ENCODE measurements at places on chromosomes 2 and 18. TPM values are rescaled to one million over a fixed set of nuclear protein-coding genes. Genes with fewer than 3 reads are reported as not detected.
A peak's percentile ranks its signal among the peaks of the same experiment; 100 is the strongest.

PTH2R gene
- 0.71 TPM for total RNA-seq

CD8B2 gene
- not detected for total RNA-seq

- DNase-seq, result no peak
These were observed 9.0 kb upstream of the CTIF start for GRCh38 chr18:48529796-48530195.

DNA sequence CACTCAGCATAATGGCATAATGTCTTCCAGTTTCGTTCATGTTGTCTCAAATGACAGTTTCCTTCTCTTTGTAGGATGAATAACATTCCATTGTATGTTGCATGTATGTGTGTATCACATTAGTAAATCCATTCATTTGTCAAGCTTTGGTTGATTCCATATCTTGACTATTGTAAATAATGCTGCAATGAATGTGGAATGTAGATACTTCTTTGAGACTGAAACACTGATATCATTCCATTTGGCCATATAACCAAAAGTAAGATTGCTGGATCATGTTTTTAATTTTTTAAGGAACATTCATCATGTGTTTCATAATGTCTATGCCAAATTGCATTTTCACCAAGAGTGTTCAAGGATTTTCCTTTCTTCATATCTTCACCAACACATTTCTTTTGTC lies 1711.4 kb upstream of the PIK3C3 start:
- DNase-seq, result no peak

DNA sequence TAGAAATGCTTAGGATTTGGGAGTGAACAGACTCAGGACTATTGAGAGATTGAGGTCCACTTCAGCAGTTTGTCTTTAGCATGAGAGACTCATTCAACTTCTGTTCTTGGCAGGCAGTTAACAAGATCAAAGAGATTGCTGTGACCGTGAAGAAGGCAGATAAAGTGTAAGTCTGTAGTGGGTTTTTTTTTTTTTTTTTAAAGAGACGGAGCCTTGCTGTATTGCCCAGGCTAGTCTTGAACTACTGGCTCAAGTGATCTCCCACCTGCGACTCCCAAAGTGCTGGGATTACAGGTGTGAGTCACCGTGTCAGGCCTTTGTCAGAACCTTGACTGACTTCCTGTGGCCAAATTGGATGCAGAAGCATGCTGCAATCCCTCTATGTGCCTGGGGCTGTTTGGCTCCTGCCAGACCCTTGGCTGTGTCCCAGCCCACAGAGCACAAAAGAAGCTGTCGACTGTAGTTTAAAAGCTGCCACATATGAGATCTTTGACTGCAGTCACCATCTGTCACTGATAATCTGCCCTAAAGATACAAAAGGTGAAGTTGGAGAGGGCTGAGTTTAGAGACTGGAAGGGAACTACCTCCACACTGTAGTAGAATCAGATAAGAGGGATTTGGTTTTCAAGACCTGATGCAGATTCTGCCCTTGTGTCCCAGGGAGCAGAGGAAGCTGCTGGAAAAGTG lies 9.9 kb downstream of the CCT7 start:
- no peak for DNase-seq

- no peak for DNase-seq
These were observed 15.1 kb upstream of the LMAN1 start for GRCh38 chr18:59374128-59374527.

DNA sequence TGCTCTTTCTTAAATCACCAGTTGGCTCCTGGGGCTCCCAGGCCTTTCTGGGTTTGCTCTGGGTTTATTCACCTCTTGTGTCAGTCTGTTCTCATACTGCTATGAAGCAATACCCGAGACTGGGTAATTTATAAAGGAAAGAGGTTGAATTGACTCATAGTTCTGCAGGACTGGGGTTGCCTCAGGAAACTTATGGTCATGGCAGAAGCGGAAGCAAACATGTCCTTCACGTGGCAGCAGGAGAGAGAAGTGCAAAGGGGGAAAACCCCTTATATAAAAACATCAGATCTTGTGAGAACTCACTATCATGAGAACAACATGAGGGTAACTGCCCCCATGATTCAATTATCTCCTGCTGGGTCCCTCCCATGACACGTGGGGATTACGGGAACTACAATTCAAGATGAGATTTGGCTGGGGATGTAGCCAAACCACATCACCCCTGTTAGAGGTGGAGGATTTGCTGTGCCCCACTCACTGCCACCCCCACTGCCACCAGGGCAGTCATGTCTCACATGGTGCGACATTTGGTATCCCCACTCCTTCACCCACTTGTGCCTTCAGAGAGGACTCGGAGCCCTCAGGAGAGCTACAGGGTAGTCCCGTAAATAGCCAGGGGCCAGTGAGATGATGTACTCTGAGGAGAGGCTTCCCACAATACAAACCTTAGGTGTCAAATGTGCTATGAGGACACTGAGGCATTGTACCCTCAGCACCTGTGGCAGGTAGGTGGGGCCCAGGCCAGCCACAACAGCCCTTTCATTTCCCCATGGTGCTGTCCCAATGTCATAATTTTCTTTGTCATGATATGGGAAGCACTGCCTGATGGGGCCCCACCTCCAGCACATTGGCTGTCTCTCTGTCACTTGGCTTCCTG lies 35.7 kb downstream of the CDC42EP3 start:
- DNase-seq, result no peak

HOXD3 gene
- not detected for total RNA-seq

DNA sequence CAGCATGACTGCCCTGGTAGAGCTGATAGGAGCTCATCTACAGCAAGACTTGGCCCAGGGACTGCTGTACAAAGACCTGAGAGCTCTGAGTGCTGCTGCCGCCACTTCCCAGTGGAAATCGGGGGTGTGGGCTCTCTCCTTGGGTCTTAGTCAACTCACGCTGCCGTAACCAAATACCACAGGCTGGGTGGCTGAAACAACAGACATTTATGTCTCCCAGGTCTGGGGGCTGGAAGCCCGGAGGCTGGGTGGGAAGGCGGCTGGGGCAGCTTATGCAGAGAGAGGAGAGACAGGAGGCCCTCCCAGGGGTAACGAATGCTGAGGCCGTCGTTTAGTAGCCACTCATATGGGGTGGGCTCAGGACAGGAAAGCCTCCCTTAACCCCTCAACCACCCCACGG lies 15.4 kb upstream of the MAL start:
- DNase-seq, result no peak

- no peak for DNase-seq
These were observed 65.6 kb downstream of the WDR7 start for GRCh38 chr18:56716692-56717146.

DNA sequence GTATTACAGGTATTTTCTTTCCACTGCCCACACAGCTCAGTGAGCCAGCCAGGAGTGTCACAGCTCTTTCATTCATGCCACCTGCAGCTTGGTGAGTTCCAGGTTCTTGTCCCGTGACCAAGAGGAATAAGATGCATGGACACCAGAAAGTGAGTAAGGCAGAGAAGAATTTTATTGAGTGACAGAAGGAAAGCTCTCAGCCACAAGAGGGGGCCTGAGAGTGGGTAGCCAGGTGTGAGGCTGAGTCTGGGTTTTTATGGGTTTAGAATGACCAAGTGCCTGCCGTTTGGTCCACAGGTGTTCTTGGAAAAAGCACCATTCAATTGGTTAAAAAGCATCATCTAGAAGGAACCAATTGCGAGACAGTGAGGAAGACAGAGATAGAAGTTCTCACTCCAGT lies 1097.1 kb upstream of the SLC39A10 start:
- DNase-seq, result no peak

REG3A gene
- not detected for total RNA-seq

GRCh38 chr2:135743860-135744259 lies 2.2 kb downstream of the UBXN4 start:
- DNase-seq, result no peak

GRCh38 chr2:203873921-203874631 lies 6.5 kb downstream of the CTLA4 start:
- DNase-seq, result no peak

SLC40A1 gene
- total RNA-seq, result 49.6 TPM

DNA sequence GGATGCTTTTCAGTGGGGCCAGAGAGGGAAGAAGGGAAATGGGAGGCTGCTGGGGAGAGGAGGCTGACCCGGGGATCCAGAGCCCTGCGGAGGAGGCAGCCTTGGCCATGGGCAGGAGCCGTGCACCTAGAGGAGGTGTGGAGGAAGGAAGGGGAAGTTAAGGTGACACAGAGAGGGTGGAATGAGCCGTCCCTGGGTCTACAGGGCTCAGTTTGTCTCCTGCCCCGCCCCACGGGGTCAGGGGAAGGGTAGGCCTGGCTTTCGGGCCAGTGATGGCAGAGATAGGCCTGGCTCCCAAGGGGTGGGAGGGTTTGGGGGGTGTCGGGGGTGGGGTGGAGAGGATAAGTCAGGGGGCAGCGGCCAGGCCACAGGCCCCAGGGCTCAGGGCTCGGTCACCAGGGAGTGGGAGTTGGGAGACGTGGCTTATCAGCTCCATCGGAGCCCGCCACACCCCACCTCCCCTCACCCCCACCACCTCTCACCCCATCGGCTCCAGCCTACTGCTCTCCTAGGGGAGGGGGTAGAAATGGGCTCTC lies 39.5 kb upstream of the NOTO start:
- DNase-seq, result no peak

- peak; percentile 20 for DNase-seq
These were observed 1.1 kb upstream of the BOLL start for GRCh38 chr2:197786010-197786877.

- DNase-seq, result no peak
These were observed 867.9 kb upstream of the POU3F3 start for GRCh38 chr2:103986001-103986400.

PHOSPHO2 gene
- 12.7 TPM for total RNA-seq

- DNase-seq, result peak; percentile 69
These were observed 7.7 kb downstream of the CCL20 start for GRCh38 chr2:227821043-227821942.

DNA sequence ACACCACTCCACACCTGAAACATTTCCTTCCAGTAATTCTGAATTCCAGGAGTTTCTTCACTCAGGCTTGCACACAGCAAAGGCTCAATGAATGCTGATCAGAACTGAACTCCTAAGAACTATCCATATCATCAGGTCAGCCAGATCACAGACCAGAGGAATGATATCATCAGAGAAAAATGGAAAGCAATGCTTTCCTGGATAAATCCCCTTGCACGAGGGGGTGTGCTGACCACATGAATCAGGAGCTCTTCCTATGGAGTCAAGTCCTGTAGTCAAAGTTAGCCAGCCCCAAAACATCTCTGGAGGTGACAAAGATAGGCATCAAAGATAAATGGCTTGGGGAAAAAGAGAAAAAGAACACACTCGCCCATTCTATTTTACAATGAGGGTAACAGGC lies 83.8 kb upstream of the ACVR2A start:
- no peak for DNase-seq

DNA sequence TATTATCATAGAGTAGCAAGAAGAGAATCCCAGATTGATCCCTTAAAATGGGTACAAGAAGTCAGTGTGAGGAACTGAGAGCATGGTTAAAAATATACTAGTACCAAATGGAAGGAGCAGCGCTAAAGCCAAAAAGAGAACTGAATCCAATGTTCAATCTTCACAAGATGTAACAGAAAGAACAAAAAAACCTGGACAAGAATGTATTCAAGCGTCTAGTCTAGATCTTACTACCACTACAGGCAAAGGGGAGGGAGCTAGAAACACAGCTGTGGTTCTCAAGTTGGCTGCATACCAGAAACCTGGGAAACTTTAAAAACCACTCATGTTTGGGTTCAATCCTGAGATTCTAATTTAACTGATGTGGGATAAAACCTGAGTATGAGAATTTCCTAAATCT lies 57.5 kb downstream of the PIAS2 start:
- no peak for DNase-seq

RAB17 gene
- 38.3 TPM for total RNA-seq

DNA sequence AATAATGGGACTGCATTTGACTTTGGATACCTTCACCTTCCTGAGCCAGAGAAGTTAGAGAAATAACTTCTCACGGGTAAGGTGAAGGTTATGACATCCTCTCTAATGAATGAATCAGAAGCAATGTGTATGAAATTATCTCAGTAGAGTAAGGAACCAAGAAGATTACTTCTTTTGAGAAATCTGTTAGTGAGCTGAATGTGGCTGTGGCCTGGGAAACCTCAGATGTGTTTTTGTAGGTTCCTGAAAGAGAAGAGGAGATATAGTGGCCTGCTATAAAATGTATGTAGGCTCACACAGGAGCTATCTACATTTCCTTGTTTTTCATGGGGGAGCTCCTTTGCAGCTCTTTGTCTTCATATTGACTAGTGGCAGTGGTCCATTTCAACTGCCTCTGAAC lies 262.6 kb downstream of the CLIP4 start:
- no peak for DNase-seq

GRCh38 chr18:67475673-67476072 lies 40.8 kb downstream of the DSEL start:
- DNase-seq, result no peak

WDR35 gene
- 9.8 TPM for total RNA-seq

DNA sequence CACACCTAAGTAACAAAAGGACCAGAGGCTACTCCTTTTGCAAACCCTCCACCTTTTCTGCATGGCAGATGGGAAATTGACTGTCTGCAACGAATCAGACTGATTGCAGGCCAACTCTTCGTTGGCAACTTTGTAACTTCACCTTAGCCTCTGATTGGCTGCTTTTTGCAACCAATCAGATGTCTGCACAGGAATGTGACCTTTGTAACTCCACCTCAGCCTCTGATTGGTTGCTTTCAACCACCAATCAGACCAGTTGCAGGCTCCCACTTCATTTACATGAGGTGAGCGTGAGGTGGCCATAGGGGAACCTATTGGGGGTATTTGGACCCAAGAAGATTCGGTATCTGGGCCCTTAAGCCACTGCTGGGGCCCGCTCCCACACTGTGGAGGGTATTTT lies 209.0 kb downstream of the EN1 start:
- no peak for DNase-seq

DNA sequence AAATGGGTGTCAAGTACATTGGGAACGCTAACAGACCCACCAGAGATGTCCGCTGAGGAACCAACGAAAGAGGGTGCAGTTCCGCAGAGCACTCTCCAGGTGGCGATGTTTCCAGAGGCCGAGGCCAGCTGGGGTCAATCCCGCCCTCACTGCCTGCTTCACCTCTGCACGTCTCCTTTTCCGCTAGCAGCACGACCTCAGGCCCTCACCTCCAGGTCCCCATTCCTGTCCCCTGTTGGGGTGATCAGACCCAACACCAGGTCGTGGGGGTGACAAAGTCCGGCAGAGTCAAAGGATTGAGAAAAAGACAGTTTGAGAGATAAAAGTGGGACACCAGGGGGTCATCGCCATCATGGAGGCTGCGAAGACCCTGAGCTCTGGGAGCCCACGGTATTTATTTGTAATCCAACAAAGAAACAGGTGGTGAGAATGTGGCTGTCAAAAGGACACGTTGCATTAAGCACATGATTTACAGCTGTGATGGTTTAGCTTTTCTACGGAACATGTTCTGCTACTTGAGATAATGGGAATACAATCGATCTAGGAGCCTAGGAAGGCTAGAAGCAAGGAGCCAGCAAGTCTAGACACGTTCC lies 27.3 kb downstream of the ZAP70 start:
- peak; percentile 63 for DNase-seq

GRCh38 chr2:144560251-144560650 lies 40.3 kb upstream of the ZEB2 start:
- DNase-seq, result no peak

NETO1 gene
- total RNA-seq, result not detected

DNA sequence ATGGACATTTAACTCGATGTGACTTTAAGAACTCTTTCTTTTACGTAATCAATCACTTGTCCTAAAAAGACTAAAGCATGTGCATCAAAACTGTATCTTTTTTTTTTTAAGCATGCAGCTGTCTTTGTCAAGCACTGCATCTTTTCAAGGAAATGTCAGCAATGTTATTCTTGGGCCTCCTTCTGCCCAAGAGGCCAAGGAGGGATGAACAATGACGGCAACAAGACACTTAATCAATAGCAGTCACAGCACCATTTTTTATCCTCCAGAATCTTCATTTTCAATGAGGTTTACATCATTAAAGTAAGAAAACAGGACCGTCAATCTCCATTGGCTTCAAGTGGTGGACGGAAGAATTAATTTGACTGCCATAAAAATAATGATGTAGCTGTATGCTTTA lies 253.8 kb downstream of the AFF3 start:
- DNase-seq, result no peak

Measured in Calu3 (cell line).